Stimulated activated CD8-positive, alpha-beta memory T cell treated with anti-CD3 and anti-CD28 coated beads, Interleukin-7, amount 100 ng/mL, for 1 hour (primary cell): ENCODE measurements at places on chromosomes 4 and X.

GRCh38 chr4:99594818-99595217 is 20.2 kb downstream of the MTTP start:
- no peak for DNase-seq

- DNase-seq = no peak
Observed at GRCh38 chrX:47174376-47174775, 19.3 kb upstream of the UBA1 start.

GRCh38 chrX:40197071-40197470 is 99.3 kb upstream of the BCOR start:
- no peak for DNase-seq

DNA sequence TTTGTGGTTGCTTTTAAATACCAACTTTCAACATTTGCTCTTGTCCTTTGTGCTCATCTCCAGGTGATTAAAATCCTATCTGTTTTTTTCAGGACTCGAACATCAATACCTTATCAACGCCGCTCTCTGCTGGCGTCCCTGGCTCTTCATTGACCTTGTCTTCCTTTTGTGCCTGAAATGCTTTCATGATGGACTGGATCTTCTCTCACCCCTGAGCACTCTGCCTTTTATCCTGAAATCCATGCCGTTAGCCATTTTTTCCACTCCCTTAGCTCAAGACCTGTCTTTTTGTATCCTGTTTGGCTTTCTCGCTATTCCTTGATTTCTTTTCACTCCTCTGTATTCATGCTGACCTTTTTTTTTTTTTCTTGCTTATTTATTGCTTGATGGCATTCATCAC is 549.5 kb upstream of the CPEB2 start:
- DNase-seq = no peak

- no peak for DNase-seq
Observed at GRCh38 chr4:123217664-123218063, 178.9 kb upstream of the SPRY1 start.

DNA sequence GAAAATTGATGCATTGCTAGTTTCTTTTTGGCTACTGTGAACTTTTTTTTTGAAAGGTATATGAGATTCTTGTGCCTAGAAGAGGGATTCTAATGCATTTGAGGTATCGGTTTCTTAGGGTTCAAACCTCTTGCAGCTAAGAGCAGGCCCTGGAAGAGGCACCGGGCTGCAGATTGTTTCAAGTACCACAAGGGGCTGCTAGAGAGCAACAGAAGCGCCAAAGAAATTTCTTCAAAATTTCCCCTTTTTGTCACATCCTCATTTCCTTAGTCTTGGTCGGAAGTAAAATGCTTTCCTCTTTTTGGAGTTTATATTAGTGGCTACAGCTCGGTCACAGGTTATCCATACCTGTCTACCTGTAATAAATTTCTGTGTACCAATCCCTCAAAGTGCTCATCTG is 89.8 kb downstream of the PDGFRA start:
- no peak for DNase-seq
